ENCODE measurements at places on chromosomes 3 and 15. TPM values are rescaled to one million over a fixed set of nuclear protein-coding genes. Genes with fewer than 3 reads are reported as not detected.

ZNF860 gene
- total RNA-seq = 1.6 TPM

ABTB1 gene
- total RNA-seq = 56.6 TPM

SMCO1 gene
- not detected for total RNA-seq

GPR62 gene
- total RNA-seq = not detected

LMAN1L gene
- not detected for total RNA-seq

MINAR1 gene
- total RNA-seq = 0.30 TPM

PARP15 gene
- total RNA-seq = 11.4 TPM

CFAP100 gene
- total RNA-seq = 21.5 TPM

SCAANT1 gene
- total RNA-seq = not detected

CEP70 gene
- total RNA-seq = 45.2 TPM

CAND2 gene
- 6.4 TPM for total RNA-seq

NUP210 gene
- 22.2 TPM for total RNA-seq

BMF gene
- total RNA-seq = 17.2 TPM

RAB6B gene
- 5.5 TPM for total RNA-seq

TRAT1 gene
- 1.3 TPM for total RNA-seq
